Prostate gland (tissue), 2 donors: ENCODE measurements at places on chromosomes 5 and 9. TPM values are rescaled to one million over a fixed set of nuclear protein-coding genes. Genes with fewer than 3 reads are reported as not detected.
A peak's percentile ranks its signal among the peaks of the same experiment; 100 is the strongest.

DNA sequence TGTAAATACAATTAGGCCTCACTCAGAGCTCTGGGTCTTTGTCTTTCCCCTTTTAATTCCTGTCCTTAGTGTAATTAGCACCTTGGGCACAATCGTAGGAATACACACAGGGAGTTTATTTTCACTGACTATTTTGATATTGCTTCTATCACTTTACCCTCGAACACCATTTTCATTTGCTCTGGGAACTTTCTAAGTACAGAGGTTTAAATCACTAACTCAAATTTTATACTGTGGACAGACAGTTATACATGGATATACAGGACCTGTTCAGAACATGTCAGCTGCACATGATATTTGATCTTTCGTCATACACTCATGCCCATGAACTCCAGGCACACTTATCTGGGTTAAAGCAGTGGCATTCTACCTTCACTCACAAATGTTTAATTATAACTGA, 217.8 kb upstream of the TMEM161B start:
- DNase-seq, result no peak

GRCh38 chr5:167969998-167970397, 321.4 kb upstream of the WWC1 start:
- no peak for DNase-seq

GRCh38 chr5:176184608-176185132, 53.6 kb upstream of the SIMC1 start:
- no peak for DNase-seq

DNA sequence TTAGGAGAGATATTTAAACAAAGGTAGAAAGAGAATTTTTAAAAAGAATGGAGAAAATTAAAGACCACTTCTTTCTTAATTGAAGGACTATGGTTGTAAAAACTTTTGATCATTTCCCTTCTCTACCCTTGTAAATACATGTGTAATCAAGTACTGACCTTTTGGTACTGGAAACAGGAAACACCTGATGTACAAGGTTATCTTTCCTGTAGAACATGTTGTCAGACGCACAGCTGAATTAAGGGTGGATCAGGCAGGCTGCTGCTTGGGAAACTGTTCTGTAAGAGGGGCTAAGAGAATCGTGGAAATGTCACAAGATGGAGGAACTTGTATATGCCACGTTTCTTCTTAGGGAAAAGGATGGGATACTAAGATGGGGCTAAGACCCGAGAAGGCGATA, 341.6 kb downstream of the ZNF608 start:
- no peak for DNase-seq

- no peak for DNase-seq
Observed at GRCh38 chr5:107282061-107282460, 388.7 kb downstream of the EFNA5 start.

- DNase-seq, result no peak
Observed at GRCh38 chr5:528629-529511, 4.6 kb upstream of the SLC9A3 start.

DNA sequence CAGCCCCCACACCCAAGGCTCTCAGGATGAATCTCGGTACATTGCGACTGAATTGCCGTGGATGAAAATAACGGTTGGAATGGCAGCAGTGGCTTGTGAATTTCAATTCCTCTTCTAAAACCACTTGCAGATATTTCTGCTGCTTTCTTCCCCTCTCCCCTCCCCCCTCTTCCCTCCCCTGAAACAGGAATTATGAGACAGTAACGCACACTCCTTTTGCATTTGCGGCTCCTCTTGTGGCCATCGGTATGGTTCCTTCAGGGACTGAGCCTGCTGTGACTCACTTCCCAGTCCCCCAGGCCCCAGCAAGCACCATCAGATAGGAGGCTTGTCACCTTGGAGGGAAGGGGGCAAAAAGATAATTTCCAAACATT, 9.7 kb downstream of the DCANP1 start:
- DNase-seq, result peak; percentile 2

GRCh38 chr9:127470662-127471061, 19.4 kb downstream of the LRSAM1 start:
- no peak for DNase-seq

GRCh38 chr5:146208916-146209522, 5.6 kb downstream of the RBM27 start:
- no peak for DNase-seq

DNA sequence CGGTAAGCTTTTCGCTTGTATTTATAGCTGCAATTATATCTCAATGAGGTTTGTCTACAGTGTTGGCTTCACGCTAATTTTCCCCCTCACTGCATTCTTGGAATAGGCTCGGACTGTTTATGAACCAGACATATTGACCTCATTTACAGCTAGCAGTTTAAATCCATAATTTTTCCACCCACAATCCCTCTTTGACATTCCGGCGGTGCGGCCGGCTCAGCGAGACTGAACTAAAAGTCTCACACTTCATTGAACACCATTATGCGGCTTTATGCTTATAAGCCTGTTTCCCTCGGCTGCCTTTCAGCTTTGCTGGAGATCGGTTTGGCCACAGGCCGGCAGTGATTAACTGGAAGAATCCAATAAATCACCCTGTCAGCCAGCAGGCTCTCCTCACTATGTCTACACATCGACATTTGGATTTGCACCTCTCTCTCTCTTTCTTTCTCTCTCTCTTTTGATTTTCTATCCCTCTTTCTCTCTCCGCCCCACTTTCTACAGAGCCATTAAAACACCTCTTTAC, 315.0 kb upstream of the TLE4 start:
- no peak for DNase-seq

DNA sequence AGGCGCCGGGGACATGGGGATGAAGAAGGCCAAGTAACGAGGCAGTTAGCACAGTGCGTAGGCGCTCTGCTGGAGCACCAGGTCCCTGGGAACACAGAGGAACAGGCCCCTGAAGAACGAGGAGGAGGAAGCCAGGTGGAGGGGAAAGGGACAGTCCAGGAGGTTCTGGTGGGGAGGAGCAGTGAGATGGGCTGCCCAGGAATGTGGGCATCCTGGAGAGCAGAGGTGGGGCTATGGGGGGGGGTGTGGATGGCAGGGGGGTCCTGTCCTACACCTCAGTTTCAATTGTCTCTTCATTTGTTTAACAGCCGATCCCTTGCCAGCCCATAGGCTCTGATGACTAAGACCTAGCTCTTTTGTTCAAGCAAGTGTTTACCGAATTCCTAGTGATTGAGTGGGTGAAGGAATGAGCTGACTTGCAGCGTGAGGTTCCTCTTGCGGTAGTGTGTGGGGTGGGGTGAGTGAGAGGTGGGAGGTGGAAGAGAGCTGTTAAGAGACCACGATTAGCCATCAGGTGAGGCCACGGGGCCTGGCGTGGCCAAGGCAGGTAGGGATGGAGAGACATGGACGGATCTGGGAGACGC, 8.4 kb upstream of the PHYHD1 start:
- DNase-seq, result no peak

- DNase-seq, result no peak
Observed at GRCh38 chr9:34773306-34773910, 63.5 kb upstream of the CCL21 start.

DNA sequence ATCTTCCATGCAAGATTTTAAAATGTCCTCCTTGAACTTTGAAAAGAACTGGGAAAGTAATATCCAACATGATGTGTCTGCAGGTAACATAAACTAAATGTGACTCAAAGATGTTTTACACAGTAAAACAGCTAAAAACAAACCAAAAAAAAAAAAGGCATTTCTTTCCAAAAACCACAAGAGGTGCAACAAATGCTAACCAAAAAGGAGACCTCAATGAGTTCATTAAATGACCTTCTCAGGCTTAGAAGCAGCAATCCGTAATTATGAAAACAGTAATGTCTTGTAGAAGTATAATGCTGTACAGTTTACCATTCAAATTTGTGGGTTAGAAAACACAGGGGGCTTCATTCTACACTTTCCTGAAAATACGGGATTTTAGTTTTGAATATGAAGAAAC, 2.5 kb downstream of the RNF145 start:
- no peak for DNase-seq

GRCh38 chr5:134077926-134078580, 36.4 kb upstream of the TCF7 start:
- no peak for DNase-seq

GRCh38 chr5:470961-471749, 28.2 kb downstream of the EXOC3 start:
- DNase-seq, result no peak

GRCh38 chr9:130785940-130786508, 49.0 kb upstream of the ABL1 start:
- no peak for DNase-seq

- DNase-seq, result no peak
Observed at GRCh38 chr9:20191228-20191840, 402.5 kb upstream of the SLC24A2 start.

CTNND2 gene
- total RNA-seq, result 5.5 TPM

IER5L gene
- 7.2 TPM for total RNA-seq

MINAR2 gene
- total RNA-seq, result not detected

RGS7BP gene
- 7.3 TPM for total RNA-seq

FGF1 gene
- 9.4 TPM for total RNA-seq
